ENCODE measurements at places on chromosomes 3 and 15.

- DNase-seq = no peak
These were observed 110.2 kb downstream of the ATP1B3 start for GRCh38 chr3:141986548-141987107.

GRCh38 chr3:71050538-71051258 lies 532.8 kb downstream of the FOXP1 start:
- peak; percentile 65 for DNase-seq

DNA sequence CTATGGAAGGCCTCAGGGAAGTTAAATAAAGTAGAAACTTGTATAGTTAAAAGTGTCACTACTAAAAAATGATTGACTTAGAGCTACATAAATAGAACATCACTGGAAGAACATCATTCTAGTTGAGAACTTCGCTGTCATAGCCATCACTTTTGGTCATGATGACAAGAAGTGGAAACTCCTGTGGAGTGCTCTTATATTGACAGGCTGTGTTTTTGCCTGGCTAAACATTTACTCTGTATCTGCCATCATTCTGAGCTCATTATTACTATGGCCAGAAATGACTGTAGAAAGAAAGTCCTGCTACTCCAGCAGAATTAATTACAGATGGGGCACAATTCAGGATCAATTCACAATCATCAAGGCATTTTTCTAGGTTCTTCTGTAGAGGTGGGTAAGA lies 165.1 kb upstream of the GOLIM4 start:
- DNase-seq = no peak

DNA sequence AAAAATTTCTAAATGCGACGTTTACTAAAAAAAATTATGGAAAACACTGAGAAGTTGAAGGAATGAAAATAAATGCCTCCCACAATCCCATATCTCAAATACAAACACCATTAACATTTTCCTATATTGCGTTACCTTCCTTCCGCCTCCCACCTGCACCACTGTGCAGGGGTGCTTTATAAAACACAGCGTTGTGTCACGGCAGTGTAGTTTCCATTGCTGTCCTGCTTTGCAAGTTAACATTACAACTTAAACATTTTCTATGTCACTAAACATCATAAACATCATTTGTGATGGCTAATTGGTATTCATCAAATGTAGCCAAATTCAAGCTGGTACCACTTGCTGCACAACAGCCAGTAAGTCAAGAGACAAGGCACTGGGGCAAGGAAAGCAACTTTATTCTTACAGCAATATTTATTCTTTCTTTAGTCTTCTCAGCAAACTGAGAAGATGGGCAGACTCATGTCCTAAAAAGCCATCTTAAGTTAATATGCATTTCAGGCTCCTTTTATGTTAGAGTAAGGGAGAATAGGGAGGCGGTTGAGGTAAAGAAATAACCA lies 12.3 kb upstream of the FETUB start:
- no peak for DNase-seq

DNA sequence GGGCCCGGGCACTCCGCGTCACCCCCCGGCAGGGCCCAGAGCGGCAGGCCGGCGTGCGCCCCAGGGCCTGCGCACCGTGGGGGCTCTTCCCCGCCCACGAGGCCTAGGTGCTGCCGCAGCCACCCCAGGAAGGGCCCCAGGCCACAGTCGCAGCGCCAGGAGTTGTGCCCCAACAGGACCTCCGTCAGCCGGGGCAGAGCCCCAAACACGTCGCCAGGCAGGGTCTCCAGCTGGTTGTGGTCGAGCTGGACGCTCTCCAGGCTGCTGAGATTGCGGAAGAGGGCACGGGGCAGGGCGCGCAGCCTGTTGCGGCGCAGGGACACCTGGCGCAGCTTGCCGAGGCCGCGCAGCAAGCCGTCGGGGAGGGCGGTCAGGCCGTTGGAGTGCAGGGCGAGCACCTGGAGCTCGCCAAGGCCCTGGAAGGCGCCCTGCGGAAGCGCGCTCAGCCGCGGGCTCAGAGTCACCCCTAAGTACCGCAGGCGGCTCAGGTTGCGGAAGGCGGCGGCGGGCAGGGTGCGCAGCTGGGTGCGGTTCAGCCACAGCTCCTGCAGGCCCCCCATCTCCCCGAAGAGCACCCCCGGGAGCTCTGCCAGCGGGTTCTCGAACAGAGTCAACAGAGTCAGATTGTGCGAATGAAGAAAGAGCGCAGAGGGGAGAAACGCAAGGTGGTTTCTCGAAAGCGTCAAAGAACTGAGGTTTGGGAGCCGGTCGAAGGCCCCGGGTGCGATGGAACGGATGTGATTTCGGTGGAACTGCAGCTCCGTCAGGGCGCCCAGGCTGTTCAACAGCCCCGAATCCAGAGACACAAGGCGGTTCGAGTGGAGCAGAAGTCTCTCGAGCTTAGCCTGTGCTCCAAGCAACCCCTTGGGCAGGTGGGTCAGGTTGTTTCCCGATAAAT lies 2.0 kb downstream of the GP5 start:
- DNase-seq = peak; percentile 58

- DNase-seq = no peak
These were observed 15.2 kb downstream of the SACM1L start for GRCh38 chr3:45704301-45704943.

- no peak for DNase-seq
These were observed 36.9 kb downstream of the NR1D2 start for GRCh38 chr3:23981955-23982354.

- DNase-seq = no peak
These were observed 243.2 kb downstream of the NEK10 start for GRCh38 chr3:27125821-27126501.

DNA sequence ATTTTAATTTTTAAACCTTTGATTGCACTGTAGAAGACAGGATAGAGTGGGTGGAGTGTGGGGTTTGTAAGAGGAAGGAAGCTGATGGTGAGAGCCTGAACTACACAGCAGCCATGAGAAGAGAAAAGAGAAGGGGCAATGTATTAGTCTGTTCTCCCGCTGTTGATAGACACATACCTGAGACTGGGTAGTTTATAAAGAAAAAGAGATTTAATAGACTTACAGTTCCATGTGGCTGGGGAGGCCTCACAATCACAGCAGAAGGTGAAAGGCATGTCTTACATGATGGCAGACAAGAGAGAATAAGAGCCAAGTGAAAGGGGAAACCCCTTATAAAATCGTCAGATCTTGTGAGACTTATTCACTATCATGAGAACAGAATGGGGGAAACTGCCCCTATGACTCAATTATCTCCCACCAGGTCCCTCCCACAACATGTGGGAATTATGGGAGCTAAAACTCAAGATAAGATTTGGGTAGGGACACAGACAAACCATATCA lies 37.3 kb downstream of the STARD5 start:
- no peak for DNase-seq

DNA sequence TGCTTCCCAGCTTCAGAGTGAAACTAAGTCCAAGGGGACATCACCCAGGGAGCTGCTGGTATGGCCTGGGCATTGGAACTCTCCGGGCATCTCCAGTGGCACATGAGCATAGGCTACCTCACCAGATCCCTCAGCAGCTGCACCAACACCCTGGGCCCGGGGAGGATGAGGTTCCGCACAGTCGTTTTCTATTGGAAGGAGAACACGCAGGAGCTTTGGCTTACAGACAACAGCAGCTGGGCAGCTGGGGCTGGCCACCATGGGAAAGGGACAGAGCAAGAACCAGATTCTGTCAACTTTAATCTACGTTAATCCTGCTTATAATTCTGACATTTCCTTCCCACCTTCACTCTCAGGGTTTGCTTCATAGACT lies 65.5 kb downstream of the MYO1E start:
- no peak for DNase-seq

- DNase-seq = no peak
These were observed 56.9 kb downstream of the CADPS start for GRCh38 chr3:62818347-62818746.

GRCh38 chr3:4977853-4978203 lies 1.4 kb upstream of the BHLHE40 start:
- DNase-seq = no peak

DNA sequence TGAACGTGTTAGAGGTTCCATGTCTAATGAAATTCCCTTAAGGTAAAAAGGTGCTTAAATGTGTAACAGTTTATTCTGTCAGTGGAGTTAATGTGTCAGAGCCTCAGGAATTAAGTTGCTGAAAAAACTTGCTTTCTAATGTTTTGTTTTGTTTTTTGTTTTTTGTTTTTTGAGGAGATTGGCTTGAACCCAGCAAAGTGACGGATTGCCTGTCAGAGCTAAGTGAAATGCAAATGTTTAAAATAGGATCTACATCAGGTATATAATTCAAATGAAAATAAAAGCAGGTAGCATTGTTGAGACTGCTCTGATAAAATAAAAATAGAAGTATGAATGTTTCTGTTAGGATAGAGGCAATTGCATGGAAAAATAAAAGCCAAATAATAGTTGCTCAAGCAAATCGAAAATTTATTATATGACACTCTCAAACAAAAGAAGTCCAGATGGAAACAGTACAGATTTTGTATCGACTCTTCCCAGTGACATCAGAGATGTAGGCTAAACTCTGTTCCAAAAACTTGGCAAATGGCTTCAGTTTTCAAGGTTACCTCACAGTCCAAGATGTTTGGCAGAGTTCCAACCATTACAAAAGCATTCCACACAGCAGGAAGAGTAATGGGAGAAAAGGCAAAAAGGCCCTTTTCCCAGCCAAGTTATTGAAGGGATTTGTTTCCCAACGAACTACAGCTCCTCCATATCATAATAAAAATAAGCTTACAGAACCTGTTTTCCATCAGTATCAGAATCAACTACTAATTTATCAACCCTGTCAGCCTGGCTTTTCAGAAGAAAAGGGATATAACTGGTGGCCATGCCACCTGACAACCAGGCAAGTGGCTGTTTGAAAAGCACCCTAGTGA lies 291.0 kb downstream of the TBL1XR1 start:
- DNase-seq = no peak

DNA sequence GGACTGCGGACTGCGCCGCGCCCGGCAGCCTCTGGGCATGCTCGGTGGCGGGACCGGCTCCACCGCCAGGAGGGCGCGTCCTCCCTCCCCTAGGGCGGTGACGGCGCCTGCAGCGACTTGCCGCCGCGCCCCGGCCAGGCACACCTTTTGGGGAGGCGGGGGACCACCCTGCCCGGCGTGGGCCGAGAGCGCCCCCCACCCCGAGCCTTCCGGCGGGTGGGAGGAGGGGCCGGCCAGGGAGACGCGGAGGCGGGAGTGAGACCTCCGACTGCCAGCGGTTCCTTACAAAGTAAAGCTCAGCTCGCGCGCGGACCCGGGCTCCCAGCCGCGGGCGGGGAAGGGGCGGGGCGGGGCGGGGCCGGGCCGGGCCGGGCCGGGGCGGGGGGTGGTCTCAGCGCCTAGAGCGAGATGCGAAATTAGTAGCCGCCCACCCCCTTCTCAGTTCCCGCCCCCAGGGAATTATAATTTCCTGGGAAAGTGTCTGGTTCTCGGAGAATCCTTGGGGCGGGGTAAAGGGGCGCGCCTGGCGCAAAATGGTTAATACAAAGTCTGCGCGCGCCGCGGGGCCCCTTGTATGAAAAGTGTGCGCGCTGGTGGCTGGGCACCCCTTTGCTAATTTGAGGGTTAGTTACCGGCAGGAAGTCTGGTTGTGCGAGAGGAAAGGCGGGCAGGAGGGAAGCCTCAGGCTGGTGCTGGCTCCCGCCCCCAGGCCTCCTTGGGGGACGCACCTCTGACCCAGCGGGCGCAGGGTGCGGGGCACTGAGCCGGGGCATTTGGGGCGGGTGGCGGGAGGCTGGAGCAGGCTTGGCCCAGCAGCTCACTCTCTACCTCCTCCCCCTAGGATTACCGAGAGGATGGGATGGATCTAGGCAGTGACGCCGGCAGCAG lies 224.8 kb upstream of the IL12A start:
- peak; percentile 64 for DNase-seq

- DNase-seq = peak; percentile 55
These were observed 9.8 kb upstream of the RUVBL1 start for GRCh38 chr3:128133273-128133883.

DNA sequence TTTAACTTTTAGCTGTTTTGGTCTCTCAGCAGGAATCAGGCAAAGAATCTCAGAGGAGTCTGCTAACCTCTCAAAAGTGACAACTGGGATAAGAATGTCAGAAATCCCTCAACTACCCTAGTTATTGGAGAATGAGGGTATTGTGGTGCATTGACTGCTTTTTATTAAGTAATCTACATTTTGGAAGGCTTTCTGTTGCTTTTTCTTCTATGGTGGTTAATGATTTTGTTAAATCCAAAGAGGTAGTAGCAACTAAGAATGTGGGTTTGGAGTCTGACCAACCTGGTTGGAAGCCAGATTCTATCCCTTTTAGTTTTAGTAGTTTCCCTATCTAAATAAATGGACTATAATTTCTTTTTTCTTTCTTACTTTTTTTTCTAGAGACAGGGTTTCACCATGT lies 94.7 kb upstream of the RNF7 start:
- DNase-seq = no peak

- DNase-seq = no peak
These were observed 20.9 kb downstream of the RAD54L2 start for GRCh38 chr3:51559411-51559888.

GRCh38 chr3:112476346-112476745 lies 22.9 kb downstream of the BTLA start:
- no peak for DNase-seq

- peak; percentile 88 for DNase-seq
These were observed 27.6 kb upstream of the CXCR6 start for GRCh38 chr3:45915518-45916231.

DNA sequence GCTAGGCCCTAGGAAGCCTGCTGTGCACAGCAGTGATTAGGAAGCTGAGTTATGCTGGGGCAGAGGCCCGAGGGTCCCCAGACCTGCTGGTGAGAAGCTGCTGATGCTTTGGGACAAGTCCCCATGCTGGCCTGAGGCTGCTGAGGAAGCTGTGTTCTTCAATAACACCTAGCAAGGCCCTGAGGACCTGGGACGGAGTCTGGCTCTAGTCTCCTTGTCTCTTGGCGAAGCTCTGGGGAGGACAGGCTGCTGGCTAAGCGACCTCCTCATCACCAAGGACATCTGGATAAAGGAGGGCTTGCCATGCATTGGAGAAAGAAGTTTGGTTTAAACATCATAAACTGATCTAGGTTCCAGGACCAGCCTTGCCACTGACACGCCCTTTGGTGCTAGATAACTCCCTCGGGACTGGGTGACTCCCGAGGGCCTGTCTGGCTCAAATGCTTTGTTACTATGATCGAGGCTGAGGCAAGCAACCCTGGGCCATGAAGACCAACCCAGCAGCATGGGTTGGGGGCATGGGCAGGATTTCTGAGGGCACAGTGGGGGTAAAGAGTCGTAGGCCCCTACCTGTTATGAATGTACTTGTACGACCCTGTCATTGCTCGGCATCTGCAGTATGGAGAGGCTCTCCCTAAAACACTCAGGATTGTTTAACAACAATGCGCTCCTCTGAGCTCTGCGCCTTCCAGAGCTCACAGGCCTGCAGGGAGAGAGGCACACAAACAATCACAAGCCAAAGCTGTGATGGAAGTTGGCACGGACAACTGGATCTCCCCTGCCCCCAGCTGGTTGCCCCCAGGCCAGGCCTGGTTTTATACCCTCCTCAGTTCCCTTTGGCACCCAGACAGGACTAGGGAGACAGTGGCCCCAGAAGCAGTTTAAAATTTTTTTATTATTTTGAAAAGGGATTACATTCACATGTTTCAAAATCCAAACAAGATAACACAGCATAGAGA lies 64.4 kb downstream of the LINGO1 start:
- DNase-seq = no peak

DNA sequence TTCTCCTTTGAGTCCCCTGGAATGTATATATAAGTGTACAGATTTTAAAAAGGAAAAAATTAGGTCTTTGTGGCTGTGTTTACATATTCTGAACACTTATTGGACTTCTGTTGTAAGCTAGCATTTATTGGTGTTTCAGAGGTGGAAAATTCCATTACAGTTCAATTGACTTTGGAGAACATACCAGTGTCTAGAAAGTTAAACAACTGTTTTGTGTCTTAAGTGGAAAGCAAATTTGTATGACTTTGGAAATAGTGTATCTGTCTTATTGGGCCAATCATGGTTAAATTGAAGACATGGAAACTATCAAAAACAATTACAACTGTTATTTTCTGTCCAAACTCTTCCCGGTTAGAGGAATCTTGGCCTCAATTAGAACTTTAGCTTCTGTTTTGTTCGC lies 265.0 kb upstream of the C2CD4B start:
- DNase-seq = no peak
